Transverse colon (tissue), 4 donors: ENCODE measurements at places on chromosomes 13 and 19.

- DNase-seq = peak; percentile 63
These were observed 967 bp downstream of the DBP start for GRCh38 chr19:48635966-48636858.

DNA sequence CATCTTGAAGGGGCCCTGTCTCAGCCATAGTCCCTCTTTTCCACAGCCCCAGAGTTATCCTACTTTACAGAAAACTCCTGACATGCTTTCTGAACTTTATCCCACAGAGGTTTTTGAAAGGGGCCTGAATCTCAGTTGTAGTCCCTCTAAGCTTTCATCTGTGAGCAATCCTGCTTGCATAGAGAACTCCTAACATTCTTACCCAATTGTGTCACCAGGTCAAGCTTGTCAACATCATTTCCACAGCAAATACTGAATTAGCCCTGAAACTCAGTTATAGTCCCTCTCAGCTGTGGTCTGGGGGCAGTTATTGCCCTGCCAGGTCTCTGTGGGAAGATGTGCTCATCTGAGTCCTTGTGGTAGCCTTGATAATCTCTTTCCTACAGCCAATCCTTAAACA lies 2190.3 kb upstream of the PCDH20 start:
- no peak for DNase-seq

DNA sequence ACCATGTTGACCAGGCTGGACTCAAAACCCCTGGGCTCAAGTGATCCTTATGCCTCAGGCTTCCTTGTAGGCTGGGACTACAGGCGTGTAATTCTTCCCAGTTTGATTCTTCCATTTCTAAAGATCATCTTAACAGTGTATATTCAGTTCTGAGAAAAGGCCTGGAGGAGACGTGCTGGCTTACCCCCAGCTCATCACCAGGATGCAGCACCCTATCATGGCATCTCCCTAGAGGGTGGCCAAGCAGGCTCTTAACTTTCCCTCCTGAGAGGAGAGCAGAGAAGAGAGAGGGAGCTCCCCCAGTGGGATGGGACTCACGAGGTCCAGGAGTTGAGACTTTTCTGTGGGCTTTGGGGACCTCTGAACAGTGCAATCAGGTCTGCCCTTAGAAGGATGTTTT lies 2.1 kb upstream of the TUBA3C start:
- DNase-seq = no peak

DNA sequence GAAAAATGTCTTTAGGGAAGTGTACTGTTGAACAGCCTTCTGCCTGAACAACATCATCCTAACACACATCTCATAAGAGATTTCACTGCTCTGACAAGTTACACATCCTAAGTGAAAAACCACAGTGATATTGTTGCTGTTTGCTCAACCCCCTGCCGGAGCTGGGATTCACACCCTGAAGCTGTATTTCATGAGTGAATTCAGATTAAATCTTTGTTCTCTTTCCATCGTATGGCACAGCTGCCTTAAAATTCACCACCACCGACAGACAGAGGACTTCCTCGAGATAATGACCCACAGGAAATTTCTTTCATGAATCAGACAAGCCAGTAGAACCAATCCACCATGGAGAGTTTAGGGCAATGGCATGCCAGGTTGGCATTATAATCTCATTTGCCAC lies 280.8 kb downstream of the DCT start:
- DNase-seq = no peak

GRCh38 chr13:86992251-86992650 lies 678.9 kb upstream of the SLITRK5 start:
- DNase-seq = no peak

DNA sequence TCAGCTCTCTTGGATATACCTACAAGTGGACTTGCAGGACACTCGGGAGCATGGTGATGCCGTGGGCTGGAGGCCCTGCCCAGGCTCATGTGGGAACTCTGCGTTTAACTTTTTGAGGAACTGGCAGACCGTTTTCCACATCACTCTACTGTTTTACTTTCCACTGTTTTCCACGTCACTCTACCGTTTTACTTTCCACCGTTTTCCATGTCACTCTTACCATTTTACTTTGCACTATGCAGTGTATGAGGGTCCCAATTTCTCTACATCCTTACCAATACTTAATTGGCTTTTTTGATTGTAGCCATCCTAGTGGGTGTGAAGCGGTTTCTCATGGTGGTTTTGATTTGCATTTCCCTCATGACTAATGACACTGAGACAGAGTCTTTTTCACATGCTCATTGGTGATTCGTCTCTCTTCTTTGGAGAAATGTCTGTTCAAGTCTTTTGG lies 40.5 kb downstream of the GATAD2A start:
- DNase-seq = no peak

GRCh38 chr19:53177986-53178385 lies 15.2 kb downstream of the ZNF665 start:
- no peak for DNase-seq

GRCh38 chr13:29897102-29897501 lies 46.7 kb upstream of the UBL3 start:
- no peak for DNase-seq

- no peak for DNase-seq
These were observed 16.4 kb upstream of the ZNF492 start for GRCh38 chr19:22617614-22618320.

DNA sequence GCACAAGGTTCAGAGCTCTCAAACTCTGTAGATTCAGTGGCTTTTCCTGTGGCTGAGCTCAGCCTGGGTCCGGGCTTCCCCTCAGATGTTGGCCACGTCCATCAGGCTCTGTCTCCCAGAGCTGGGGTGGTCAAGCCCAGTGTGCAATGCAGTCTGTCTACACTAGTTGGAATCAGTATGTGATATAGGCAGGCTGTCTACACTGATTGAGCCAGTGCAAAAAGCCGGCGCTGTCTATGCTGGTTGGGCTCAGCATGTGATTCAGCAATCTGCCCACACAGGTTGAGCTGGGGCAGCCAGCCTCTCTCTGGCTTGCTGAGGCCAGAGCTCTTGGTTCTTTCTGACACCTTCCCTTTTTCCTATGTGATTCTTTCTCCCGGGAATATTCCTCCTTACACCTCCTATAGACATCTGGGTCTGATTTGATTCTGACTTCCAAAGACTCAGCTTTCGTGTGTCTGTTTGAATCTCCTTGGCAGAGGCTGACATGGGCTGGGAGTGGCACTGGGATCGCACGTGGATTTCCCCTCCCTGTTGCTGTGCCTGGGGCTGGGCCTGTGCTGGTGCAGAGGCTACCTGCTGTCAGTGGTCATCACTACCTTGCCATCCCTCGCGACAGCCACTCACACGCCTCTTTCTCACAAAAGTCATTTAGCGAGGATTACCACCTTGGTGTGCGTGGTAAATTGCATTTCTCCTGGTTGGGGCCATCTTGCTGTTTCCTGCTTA lies 9.3 kb downstream of the CHST8 start:
- no peak for DNase-seq
